ENCODE measurements at places on chromosomes 11 and 22.

DNA sequence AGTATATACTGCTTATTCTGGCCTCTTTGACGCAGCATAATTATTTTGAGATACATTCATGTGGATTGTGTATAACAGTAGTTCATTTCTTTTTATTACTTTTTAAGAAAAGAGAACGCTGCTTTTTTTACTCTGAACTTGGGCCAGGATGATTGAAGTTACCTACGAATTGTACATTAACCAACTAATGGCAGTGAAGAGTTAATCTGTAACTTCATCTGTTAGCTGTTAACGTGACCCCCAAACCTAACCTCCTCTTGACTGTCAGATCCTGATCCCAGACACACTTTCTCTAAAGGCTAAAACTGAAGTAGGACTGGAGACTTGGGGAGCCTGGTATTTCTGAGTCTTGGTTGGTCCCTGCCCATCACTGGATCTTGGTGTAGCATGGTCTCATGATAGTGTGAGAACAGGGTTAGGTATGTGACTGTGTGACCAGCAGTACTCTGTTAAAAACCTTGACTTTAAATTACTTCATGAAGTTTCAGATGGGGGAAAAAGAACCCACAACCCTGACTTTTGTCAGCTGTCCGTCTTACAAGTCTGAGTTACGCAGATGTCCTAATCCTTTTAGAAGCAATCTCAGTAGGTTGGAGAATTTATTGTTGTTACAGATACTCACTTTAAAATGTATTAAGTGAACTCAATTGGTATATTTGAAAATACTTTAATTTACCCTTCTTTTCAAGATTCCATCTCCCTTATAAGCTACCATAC lies 39.4 kb downstream of the C22orf31 start:
- no peak for DNase-seq

DNA sequence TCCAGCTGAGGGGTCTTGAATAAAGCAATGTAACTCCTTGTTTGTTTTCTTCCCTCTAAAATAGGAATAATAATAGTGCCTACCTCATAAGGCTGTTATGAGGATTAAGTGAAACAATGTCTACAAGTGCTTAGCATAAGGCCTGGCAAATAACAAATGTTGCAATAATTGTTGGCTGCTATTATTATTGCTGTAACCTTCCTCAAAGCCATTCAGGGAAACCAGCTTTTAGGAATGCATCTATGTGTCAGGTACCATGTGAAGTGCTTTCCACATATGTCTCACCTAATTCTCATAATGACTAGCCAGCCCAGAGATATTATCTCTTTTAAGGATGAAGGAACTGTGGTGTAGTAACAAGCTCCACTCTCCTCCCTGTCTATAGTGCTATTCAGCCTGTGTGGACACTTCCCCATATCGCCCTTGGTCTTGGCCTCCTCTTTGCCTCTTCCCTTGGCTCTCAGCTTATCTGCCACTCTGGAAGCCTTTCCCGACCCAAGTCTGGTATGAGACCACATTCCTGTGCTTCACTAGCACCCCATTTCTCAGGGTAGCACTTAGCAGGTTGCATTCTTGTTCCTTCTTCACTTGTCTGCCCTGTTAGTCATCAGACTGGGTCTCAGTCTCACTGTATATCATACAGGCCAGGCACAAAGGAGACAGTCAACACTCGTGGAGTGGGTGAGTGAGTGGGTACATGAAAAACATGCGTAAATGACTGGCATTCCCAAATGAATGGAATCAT lies 23.8 kb downstream of the CSNK2A3 start:
- no peak for DNase-seq

DNA sequence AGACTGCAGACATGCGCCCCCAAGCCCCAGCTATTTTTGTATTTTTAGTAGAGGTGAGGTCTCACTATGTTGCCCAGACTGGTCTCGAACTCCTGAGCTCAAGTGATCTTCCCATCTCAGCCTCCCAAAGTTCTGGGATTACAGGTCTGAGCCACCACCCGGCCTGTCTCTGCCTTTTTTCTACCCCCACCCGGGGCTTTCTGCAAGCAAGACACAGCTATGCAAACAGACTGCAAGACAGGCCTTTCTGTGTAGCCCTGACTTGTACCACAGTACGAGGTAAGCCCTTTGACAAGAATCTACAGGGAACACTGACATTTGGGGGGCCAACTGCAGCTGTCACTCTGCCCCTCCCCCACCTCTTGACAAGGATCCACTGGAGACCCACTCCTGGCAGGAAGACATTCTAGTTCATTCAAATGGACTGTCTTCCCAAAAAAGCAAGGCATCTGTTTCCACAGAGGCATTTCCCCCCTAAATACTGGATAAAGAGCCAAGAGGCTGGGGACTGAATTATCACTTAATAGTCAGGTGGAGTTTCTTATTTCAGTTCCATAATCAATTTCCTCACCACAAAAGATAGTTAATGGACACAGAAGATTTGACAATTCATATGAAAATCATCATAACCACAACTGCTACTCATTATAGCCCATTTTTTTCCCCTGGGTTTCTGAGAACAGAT lies 118.2 kb downstream of the ABTB2 start:
- DNase-seq: no peak

- peak; percentile 57 for DNase-seq
Measured at GRCh38 chr11:118051611-118052461, 25.0 kb upstream of the TMPRSS4 start.

DNA sequence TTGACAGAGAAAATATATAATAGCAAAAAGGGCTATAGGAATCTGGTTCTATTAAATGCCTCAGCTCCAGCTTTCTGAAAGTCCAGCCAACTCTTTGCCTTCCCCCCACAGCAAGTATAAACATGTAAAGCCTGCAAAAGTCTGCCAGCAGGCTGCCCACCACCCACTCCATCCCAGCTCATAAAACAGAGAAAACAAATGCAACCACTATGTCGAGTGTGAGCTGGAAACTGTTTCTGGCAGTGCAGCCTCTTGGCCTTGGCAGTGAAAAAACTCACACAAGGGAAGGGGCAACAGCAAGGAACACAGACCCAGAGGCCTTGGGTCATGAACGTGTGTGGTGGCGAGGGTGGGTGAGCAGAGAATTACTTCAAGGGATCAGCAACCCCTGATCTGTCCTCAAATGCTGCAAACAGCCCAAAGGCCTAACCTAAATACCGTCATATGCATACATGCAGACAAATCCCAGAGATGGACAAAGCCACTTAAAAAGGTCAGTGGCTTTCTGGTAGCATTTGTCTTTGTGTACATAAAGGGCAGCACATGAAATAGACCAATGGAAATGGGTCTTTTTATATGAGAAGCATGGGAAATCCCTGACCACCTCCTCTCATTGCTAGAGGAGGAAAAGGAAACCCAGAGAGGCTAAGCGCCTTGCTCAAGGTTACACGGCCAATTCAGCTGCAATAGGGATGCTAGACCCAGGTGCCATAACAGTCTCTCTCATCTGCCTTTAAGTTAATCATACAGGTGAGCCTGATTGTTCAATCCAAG lies 74.8 kb downstream of the NAT10 start:
- no peak for DNase-seq

- no peak for DNase-seq
Measured at GRCh38 chr11:1422481-1422880, 32.7 kb downstream of the BRSK2 start.

- no peak for DNase-seq
Measured at GRCh38 chr11:108863528-108863927, 198.7 kb downstream of the DDX10 start.

DNA sequence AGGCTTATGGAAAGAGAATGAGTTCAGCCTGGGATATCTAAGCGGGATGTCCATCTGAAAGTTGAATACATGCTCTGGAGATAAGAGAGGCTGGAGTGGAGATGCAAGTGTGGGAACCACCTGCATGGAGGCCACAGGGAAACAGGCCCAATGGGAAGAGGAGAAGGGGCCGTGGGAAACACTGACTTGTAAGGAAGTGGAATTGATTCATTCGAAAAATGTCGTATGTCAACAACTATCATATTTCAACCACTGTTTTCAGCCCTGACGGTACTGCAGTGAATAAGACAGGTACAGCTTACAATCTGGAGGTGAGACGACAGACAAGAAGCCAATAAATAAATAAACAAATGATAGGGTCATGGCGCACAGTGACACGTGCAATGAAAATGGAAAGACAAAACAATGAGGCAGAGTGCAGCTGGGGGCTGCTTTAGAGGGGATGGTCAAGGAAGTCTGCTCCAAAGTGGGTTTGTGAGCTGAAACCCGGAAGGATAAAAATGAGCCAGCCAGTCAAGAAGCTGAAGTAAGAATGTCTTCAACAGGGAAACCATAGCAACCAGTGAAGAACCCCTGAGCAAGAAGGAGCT lies 35.9 kb downstream of the EFCAB6 start:
- no peak for DNase-seq

DNA sequence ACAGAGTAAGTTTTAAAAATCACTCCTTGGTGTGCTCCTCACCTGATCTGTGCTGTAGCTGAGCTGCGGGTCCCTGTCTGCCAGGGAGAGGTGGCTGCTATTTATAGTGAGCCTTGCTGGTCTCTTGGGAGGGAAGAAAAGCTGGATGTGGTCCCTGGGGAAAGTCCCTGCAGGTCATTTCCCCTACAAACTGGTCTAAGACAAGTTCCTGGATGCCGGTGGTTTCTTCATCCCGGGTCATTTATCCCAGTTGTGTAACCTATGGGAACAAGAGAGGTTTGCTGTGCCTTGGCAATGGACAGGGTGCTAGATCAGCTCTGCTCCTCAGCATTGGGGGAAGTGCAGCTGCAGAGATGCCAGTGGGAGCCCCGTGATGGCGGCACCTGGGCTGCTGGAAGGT lies at the start of gene SAA2:
SAA2 (minus strand) TSS at position 108 of the 400 bp plus-strand sequence. CDS start 657 bp downstream, outside the sequence.
- DNase-seq: no peak

GRCh38 chr22:17411213-17411612 lies 42.0 kb downstream of the CECR2 start:
- DNase-seq: no peak

GRCh38 chr11:78510597-78510996 lies 64.1 kb downstream of the NARS2 start:
- DNase-seq: no peak

DNA sequence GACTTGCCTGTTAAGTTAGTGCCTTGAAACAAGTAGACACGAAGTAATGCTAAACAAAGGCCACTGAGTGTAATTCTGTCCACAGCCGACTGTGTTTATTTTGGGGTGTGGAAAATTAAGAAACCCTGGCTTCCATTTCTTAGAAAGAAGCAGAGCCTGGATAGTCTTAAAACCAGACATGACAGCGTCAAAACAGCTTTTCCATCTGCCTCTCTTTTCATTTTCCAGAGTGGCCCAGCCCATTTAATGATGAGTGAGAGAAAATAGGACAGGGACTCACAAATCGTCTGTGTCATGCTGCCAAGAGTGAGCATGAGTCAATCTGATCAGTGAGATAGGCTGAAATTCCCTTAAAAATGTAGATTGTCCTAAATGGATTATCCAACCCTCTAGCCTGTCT lies 485.9 kb downstream of the JRKL start:
- DNase-seq: no peak

All from activated CD4-positive, CD25-positive, alpha-beta regulatory T cell treated with anti-CD3 and anti-CD28 coated beads, Interleukin-2, amount 50 U/mL, for 16 hours (primary cell).